Stimulated activated CD8-positive, alpha-beta memory T cell treated with anti-CD3 and anti-CD28 coated beads, Interleukin-4, amount 100 ng/mL, for 24 hours (primary cell): ENCODE measurements at places on chromosomes 11 and 22.

GRCh38 chr11:10605941-10606381, 37.5 kb upstream of the LYVE1 start:
- DNase-seq: no peak

- no peak for DNase-seq
Measured at GRCh38 chr11:57544566-57544965, 7.2 kb downstream of the SMTNL1 start.

GRCh38 chr22:20566420-20567260, 59.2 kb downstream of the MED15 start:
- no peak for DNase-seq

GRCh38 chr11:8665222-8665621, 17.2 kb downstream of the TRIM66 start:
- DNase-seq: no peak

DNA sequence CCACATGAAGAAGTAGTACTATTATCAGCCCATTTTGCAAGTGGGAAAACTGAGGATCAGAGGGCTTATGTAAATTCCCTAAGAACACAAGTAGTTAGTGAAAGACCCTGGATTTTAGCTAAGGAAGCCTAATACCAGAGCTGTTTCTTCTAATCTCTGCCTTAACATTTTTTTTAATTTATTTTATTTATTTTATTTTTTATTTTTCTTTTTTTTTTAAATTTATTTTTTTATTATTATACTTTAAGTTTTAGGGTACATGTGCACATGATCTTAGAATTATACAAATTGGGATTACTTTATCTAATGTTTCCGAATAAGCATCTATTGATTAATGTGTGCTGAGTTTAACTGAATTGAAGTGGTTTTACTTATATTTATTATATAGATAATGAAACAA, 1015.3 kb downstream of the LRRC4C start:
- no peak for DNase-seq

GRCh38 chr22:29907753-29908515, 25.0 kb downstream of the MTMR3 start:
- no peak for DNase-seq

- no peak for DNase-seq
Measured at GRCh38 chr22:47053013-47053725, 290.7 kb downstream of the TBC1D22A start.

- DNase-seq: no peak
Measured at GRCh38 chr22:44823806-44824205, 71.4 kb downstream of the ARHGAP8 start.

DNA sequence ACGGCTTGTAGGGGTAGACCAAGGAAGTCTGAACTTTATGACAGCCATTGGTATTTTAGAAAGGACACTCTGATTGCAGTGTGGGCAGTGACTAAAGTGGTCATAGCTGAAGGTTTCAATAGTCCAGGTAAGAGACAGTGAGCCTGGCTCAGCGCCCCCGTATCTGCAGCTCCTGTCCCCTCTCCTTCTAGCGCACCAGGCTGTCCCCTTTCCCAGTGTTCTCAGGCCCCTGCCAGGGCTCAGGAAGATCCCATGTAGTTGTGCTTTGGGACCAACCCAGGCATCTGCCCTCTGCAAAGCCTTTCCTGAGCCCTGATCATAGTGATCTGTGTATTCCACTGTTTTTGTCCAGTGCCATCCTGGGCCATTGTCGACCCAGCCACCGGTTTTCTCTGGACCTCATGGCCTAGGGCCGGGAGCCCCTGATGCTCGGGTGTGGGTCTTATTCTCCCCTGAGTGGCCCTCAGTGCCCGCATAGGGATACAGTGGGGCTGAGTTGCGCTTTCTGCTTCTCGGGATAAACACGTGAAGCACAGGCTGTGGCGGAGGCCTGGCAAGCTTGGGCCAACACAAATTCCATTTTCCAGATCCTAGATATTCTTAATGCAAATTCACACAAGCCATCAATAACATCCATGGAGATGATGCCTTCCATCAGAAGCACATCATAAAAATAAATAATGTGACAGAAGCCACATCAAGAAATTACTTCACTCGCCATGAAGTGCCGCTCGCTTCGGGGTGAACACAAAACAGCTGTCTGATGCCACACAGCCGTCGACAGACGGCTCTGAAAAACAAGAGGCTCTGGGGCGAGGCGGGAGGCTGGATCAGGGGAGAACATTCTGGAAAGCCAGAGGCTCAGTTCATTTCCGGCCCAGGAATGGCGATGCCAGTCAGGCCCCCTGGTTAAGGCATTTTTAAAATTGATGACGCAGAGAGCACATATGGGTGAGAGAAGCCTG, 805.0 kb downstream of the TBC1D22A start:
- no peak for DNase-seq

- no peak for DNase-seq
Measured at GRCh38 chr22:40436505-40437431, 66.4 kb downstream of the SGSM3 start.

DNA sequence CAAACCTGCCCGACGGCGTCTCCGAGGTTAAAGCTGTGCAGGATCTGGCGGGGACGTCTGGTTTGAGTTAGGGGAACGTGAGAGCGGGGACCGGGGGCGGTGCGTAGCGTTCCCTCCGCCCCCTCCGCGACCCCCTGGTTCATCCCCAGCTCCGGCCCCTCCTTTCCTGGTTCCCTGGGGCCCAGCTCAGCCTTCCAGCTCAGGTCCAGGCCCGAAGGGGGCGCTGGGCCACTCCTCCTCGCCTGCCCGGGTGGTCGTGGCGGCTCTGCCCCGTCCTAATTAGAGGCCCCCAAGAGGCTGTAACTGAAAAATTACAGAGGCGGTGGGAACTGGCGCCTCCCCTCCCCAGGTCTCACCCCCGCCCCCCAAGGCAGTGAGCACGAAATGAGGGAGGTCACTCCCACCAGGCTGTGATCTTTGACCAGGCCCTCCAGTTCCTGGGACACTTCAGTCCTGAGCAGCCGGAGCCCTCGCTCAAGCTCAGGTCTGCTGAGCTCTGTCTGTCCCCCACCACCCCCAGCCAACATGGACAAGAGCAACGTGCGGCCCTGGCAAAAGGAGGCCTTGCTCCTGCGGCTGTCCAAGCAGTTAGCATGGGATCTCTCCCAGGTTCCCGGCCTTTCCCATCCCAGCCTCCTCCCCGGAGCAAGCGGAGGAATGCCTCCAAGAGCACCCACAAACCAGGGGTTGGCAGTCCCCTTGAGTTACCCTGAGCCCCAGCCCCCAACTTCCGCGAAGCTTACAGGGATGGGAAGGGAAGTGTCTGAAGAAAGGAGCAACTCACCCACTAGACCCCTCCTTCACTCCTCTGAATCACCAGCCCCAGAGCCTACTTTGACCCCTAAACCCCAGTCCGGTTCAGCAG, 3.3 kb downstream of the CD248 start:
- DNase-seq: no peak

DNA sequence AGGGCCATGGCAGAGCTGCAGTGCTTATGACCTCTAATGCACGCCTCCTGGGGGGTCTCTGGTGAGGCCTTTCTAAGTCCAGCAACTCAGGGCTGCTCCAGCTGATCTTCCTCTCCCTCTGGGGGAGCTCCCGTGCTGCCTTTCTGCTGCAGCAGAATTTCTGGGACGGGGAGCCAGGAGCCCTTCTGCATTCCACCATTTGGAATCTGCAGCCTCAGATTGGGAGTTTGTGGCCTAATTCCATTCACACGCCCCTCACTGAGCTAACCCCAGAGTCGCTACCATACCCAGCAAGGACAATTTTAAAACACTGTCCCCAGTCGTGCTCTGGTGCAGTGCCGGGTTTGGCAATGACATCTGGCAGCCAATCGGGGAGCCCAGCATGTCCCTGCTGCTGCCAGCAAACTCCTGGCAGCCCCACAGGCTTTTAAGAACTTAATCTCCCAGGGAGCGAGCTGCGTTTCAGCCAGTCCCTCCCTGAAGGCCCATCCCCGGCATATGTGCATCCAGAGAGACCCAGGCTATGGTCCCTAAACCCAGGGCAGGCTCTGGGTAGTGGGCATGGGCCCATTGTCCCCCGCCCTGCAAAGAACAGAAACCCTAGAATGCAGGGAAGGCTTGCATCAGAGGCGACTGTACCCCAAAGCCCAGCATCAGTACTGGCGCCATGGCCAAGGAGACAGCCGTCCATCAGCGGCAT, 4.7 kb downstream of the SHANK2 start:
- no peak for DNase-seq

GRCh38 chr11:100383357-100383865, 303.7 kb upstream of the ARHGAP42 start:
- DNase-seq: no peak

DNA sequence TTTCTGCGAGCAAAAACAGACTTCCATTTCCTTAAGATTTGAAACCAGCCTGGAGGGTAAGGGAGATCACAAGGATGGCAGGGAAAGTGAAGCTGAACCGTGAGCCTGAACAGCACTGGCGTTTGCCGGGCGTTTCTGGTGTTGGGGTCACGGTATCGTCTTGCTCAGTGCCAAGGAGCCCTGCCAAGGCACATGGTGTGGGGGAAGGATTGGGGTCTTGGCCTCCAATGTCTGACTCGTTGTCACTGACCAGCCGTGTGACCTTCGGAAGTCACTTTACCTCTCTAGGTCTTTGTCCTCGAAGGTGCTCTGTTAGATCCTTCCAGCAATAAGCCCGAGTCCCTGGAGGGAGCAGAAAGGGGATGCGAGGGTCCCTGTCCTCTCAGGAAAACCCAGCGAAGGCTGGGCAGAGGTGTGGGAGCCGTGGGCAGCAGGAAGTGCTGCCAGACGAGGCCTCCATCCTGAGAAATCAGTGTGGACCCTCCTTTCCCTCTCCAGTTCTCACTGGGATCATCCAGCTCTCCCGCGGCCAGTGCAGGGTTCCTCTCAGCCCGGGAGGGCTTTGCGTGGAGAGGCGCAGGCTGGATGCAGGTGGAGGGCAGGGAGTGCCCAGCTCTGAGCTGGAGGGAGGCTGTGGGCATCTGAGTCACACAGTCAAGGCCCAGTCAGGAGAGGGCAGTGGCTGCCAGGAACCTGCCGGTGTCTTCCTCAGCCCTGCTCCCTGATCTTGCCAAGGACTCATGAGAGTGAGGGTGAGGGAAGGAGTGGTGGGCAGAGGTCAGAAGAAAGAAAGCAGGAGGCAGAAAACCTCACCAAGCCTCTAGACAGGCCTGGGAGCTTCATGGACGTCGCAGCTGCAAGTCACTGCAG, 18.9 kb downstream of the TOM1 start:
- no peak for DNase-seq

- peak; percentile 27 for DNase-seq
Measured at GRCh38 chr22:35330258-35330861, 30.7 kb downstream of the TOM1 start.

DNA sequence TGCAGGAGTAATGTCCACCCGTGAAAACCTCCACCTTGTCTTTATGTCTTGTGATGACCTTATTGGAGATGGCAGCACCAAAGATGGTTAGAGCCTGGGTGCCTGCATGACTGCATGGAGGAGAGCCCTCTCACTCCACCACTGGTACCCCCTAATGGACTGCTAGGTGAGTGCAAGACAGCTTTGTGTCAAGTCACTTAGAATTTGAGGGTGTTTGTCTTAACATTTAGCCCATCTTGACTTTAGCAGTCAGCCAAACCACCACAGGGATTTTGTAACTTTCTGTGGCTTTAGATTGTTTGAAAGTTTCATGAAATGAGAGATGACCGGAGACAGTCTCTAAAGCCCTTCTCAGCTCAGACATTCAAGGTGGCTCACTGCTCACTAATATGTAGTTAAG, 232.9 kb upstream of the NCAM1 start:
- DNase-seq: no peak

GRCh38 chr22:36136475-36136874, 24.1 kb downstream of the APOL3 start:
- DNase-seq: no peak

GRCh38 chr22:38290347-38290746, 17.5 kb upstream of the TMEM184B start:
- DNase-seq: no peak

DNA sequence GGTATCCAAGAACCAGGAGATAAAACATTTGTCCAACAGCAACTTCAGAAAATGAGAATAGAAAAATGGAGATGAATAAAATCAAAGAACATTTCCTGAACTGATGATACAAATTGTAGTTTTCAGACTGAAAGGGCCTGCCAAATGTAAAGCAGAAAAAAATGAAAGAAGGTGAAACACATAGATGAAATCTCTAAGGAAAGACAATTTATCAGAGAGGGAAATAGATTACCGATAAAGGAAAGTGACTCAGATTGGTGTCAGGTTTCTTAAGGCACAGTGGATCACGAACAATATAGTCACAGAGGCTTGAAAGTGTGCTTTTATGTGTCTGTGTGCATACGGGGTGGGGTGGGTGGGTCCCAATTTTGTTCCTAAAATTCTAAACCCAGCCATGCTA, 4.1 kb upstream of the STT3A start:
- DNase-seq: no peak

DNA sequence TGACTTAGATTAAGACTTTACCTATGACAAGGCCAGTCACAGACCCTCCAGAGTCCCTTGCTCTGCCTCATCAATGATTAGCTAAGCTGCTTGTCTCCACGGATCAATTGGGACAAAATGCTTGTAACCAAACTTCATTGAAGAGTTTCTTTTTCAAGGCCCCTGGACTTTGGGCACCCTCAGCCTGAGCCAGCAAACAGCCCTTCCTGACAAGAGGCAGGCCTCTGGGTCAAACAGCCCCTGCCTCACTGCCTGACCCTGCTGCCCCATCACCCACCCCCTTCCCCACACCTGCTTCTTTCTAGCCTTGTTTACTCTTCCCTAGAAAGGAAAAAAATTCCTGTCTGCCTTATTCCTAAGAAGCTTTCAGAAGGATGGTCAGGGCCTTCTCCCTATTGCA, 26.3 kb upstream of the CDON start:
- DNase-seq: no peak

- DNase-seq: no peak
Measured at GRCh38 chr11:86977441-86978050, 22.4 kb upstream of the FZD4 start.

DNA sequence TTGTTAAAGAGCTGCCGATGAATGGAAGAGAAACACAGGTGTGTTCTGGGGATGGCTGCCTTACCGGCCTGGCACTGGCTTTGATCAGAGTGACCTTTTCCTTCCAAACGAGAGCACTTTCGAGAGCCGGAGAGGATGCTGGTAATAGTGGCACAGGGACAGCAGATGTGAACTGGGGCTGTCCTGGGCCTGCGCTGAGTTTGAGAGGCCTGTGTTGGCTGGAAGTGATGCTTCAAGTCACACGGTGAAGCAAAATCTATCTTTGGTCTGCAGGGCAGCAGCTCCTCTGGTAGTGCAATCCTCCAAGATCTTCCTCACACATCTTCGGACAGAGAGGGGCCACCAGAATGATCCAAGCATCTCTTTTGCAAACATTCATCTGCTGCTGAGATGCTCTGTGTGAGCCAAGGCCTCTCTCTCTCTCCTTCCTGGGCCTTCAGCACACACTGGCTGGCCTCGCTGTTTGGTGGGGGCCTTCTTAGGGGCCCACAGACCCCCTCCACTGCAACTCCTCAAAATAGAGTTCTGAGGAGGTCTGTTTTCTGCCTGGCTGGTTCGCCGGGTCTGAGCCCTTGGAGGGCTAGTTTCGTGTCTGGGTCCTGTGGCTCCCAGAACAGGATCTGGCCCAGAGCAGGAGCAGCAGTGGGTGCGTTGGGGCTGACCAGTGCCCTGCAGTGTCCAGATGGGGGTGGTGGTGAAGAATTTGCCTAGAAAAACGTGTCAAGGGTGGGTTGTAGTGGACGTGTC, 6.4 kb downstream of the MPPED1 start:
- no peak for DNase-seq

GRCh38 chr22:27463121-27463660, 338.4 kb downstream of the MN1 start:
- no peak for DNase-seq

GRCh38 chr11:1126935-1127663, 30.7 kb upstream of the MUC5AC start:
- no peak for DNase-seq

GRCh38 chr11:109762546-109762945, 330.6 kb upstream of the ZC3H12C start:
- no peak for DNase-seq
